ELR (cell line): ENCODE measurements at places on chromosomes 12 and 14.
A peak's percentile ranks its signal among the peaks of the same experiment; 100 is the strongest.

GRCh38 chr14:66206554-66206953, 279.6 kb upstream of the CCDC196 start:
- no peak for DNase-seq

- DNase-seq = no peak
Observed at GRCh38 chr12:47039079-47039478, 40.3 kb upstream of the PCED1B start.

- DNase-seq = no peak
Observed at GRCh38 chr14:36183402-36183801, 6.9 kb upstream of the PTCSC3 start.

DNA sequence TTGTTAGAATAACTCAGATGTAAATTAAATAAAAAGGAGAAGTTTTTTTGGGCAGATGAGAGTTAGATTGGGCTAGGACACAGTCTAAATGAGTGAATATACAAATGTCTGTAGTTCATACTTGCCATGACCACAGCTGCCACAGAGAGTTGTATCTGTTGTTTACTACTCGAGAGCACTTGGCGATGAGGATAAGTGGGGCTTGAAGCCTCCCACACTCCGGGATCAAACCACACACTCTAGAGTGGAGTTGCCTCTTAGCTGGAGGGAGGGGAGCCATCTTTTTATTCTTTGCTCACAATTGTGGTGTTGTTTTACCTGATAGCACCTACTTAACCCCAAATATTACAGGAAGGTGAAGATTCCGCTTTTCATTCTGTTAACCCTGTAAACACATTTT, 27.5 kb downstream of the BEST3 start:
- no peak for DNase-seq

GRCh38 chr12:115632308-115632707, 645.2 kb downstream of the MED13L start:
- DNase-seq = peak; percentile 24

DNA sequence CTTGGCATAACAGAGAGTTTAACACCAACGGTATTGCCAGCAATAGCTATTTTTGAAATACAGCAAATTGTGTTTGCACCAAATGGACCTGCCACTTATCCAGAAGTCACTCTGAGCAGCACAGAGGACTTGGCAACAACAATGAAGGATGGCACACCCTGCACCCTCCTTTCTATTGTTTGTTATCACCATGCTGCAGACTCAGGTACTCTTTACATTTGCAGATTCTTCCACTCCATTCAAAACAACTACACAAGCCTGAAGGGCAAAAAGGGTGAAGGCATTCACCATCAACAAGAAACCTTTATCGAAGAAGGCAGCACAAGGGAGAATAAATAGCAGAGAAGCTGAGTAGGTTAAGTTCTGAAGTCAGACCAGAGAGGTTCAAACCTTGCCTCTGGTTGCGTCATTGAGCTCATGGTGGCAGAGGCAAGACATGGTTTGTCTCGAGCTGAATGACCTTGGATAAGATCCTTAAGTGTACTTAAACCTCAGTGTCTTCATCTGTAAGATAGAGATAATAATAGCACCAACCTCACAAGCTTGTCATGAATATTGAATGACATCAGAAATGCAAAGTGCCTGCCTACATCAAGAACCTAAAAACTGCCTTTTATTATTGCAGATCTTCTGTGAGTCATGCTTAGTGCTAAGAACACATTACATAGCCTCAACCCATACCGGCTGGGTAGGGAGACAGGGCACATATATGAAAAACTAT, 1.4 kb upstream of the ACSM4 start:
- DNase-seq = peak; percentile 6

DNA sequence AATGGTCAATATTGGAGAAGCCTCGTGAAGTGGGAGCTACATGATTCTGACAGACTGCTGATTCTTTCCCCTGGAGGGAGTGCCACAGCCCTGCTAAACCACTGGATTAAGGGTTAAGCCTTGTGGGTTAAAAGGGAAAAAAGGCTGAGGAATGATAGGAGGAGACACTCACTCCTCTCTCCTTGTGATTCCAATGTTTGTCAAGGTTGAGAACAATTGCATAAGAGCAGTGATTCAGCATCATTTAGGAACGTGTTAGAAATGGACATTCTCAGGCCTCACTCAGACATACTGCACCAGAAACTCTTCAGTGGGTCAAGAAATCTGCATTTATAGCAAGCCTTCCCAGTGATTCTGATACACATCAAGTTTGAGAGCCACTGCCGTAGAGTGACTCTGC, 87.8 kb upstream of the GZMB start:
- DNase-seq = no peak

DNA sequence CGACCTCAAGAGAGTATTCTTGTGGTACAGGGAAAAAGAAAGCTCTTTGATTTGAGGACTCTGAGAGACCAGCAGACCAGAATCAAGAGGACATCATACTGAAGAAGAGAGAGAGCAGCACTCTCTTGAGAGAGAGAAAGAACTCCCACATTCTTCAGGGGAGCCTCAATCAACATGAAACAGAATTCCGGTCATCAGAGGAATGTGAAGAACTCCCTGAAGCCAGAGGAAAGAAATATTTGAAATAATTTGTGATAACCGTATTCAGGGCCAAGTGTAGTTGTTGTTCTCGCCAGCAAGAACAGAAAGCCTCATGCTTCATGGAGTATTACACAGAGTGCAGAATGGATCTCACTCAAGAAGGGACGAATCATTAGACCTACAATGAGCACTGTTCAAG, 363.8 kb upstream of the TMEM132C start:
- DNase-seq = no peak

- peak; percentile 62 for DNase-seq
Observed at GRCh38 chr12:58443273-58443980, 476.9 kb downstream of the LRIG3 start.

DNA sequence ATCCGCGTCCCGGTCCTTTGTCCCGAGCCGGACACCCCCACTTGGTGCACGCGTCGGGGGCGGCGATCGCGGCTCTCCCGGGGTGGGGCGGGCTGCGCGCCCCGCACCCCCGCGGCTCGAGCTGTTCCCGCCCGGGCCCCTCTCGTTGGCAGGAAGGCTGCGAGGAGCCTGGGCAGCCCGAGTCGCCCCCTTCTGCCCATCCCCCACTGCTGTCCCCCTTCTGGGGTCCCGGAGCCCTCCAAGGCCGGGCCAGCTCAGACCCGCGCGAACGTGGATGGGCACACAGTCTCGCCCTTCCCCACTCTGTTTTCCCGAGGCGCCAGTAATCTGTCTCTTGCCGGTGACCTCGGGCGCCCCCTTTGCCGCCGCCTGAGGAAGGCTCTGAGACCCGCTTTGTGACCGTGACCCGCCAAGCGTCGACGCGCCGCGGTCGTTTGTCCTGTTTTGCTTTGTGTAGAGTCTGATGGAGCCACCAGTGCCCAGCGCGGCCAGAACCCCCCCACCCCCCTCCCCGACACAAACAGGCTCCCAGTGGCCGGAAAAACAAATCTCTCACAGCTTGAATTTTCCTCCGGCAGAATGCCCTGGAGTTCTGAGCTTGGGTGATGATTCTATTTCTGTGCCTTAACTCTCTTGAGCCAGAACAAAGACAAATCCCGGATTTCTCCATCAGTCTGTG, 610 bp downstream of the C14orf132 start:
- peak; percentile 31 for DNase-seq

DNA sequence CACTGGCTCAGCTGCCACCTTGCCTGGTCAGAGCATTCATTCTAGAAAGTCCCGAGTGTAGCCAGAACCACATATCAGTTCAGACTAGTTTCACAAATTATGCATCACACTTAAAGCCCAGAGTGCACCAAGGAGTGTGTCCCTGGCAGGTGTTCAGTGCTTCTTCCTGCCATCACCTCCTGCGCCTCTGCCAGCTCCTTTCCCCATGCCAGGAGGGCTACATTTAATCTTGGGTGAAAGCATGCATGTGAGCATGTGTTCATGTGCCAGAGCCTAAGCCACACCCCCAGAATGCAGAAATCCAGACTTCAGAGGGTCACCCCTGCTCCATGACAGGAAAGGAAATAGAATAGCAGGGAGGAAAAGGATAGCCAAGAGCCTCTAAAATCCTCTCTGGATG, 381.6 kb downstream of the DPF3 start:
- DNase-seq = no peak

GRCh38 chr12:101634724-101635123, 40.0 kb downstream of the MYBPC1 start:
- no peak for DNase-seq

- no peak for DNase-seq
Observed at GRCh38 chr14:60508363-60508706, 611 bp upstream of the SIX6 start.

- no peak for DNase-seq
Observed at GRCh38 chr12:113273053-113273725, 51.9 kb downstream of the TPCN1 start.

GRCh38 chr12:56661560-56661959, 15.8 kb upstream of the ATP5F1B start:
- no peak for DNase-seq

GRCh38 chr14:72308967-72309485, 376.8 kb downstream of the RGS6 start:
- DNase-seq = no peak

- DNase-seq = no peak
Observed at GRCh38 chr12:117521867-117522266, 160.4 kb upstream of the NOS1 start.

- no peak for DNase-seq
Observed at GRCh38 chr12:52080403-52081251, 1.1 kb downstream of the SMIM41 start.

- DNase-seq = no peak
Observed at GRCh38 chr14:61089126-61089750, 108.2 kb downstream of the SLC38A6 start.

DNA sequence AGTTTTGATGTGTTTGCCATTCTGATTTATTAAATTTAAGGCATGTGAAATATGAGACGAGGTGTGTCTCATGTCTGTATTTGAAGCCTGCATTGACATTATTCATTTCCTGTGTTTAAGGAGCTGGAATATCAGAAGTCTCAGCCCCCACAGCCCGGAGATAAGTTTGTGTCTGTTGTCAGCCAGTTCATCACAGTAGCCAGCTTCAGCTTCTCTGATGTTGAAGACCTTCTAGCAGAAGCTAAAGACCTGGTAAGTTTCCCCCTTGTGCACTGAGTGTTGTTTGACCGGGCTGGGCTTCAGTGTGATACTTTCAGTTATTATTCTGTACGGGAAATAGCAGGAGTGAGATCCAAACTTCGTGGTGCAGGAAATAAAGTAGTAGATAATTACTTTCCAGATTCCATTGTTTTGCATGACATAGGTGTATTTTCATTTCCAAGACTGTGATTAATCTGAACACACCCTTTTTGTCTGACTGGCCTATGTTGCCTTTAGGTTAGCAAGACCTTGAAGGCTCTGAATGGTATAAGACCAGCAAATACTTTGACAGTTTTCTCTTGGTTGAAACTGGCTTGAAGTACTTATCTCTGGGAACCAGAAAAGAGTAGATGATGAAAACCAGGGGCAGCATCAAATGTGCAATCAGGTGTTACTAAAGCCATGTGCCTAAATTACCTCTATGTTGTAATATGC, 101.5 kb downstream of the GPR135 start:
- DNase-seq = peak; percentile 74

- DNase-seq = peak; percentile 43
Observed at GRCh38 chr12:27554421-27555186, 30.6 kb downstream of the PPFIBP1 start.

GRCh38 chr12:94290353-94290752, 142.0 kb downstream of the PLXNC1 start:
- no peak for DNase-seq

- DNase-seq = peak; percentile 59
Observed at GRCh38 chr12:14185427-14186192, 179.9 kb upstream of the ATF7IP start.

- peak; percentile 91 for DNase-seq
Observed at GRCh38 chr14:61145034-61145902, 135.9 kb downstream of the TMEM30B start.

GRCh38 chr12:81150382-81150781, 72.5 kb downstream of the ACSS3 start:
- DNase-seq = no peak

DNA sequence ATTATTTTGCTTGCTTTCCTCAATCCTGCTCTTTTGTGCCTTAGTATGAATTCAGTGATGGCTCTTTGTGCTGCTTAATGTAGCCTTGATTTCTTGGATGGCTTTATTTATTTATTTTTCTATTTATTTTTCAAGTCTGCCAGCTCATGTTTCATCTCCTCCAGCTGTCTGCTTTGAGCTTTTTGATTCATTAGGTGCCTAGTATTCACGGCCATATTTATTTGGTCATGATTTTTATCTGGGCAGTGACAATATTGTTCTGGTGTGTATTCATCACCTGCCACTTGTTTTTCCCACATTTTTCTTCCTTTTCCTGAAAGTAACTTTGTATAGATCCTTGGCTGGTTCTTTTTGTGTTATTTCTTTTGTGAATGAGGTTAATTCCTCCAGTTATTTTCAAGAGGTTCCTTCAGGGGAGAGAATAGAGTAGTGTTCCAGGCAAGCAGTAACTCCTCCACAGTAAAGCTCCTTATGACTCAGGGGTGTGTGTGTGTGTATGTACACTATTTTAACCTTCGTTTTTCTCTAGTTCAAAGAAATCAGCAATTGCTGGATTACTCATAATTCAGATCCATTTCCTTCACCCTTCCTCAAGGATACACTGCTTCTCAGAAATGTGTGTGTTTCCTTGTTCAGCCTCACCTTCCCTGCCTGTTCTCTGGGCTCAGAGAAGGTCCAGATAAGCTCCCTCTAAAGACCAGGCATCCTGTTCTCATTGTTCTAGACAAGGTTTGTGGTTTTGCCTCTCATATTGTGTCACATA, 51.6 kb upstream of the PMCH start:
- peak; percentile 18 for DNase-seq
